B cell (primary cell): ENCODE measurements at places on chromosomes 7 and 10. TPM values are rescaled to one million over a fixed set of nuclear protein-coding genes. Genes with fewer than 3 reads are reported as not detected.

DNA sequence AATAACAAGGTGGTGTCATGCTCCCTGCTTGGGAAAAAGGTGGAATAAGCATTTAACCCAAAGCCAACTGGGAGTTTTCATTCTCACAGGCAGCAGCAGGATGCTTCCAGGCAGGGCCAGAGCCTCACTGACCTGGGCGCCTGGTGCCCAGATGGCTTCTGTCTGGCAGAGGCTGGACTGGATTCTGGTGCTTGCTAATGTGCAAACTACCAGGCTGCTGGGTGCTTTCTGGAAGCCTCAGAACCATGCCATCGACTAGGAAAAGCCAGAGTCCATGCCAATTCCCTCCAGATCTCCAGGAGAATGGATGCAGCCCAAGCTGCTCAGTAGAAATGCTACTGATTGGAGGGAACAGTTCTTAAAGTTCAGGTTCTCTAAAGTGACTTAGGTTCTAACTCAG, 36.2 kb downstream of the VIPR2 start:
- DNase-seq, result no peak

DNA sequence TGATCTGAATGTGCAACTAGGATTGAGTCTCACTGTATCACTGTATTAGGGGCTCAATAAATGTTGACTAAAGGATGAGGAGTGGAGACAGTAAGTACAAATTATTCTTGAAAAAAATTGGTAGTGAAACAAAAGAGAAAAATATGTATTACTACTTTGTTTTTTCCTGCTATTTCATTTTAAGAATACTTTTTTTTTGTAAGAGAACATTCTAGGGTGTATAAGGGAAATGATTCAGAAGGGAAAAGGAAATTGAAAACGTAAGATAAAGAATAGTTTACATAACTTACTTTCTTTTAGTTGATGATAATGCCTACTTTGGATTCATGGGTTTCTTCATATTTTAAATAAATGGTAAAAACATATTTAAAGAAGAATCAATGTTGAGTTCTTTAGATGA, 9.6 kb downstream of the CAPZA2 start:
- no peak for DNase-seq

Gene LANCL2
- total RNA-seq, result 8.1 and 9.3 TPM in 2 replicates

DNA sequence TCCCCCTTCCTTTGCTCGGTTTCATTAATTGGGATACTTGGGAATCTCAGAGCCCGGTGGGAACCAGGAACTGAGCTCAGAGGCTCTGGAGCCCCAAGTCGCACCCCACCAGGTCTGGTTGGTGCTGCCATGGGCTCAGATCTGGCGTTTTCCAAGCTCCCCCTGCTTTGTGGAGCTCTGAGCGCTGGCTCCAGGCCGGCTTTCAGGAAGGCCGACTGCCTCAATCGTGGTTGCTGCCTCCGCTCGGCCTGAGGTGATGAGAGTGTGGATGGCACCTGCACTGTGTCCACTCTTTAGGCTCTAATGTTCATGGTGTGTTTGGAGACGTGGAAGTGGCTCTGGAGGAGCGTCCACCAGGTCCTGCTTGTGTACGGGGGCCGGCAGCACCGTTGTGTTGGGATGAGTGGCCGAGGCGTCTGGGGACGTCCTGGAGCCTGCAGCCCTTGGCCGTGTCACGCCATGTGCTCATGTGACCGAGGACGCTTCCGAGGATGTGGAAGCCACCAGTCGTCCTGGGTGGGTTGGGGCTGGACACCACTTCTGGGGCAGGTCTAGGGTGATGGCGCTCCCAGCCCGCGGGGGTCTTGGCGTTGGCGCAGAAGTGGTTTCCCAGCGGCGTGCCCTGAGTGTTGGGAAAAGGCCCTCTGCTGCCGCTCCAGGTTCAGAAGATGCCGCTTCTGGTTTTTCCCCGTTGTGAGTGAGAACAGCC, 8.2 kb downstream of the INPP5A start:
- no peak for DNase-seq

- no peak for DNase-seq
Measured at GRCh38 chr10:132684164-132684891, 101.6 kb downstream of the NKX6-2 start.

Gene SFRP5
- total RNA-seq, result not detected in 2 replicates

DNA sequence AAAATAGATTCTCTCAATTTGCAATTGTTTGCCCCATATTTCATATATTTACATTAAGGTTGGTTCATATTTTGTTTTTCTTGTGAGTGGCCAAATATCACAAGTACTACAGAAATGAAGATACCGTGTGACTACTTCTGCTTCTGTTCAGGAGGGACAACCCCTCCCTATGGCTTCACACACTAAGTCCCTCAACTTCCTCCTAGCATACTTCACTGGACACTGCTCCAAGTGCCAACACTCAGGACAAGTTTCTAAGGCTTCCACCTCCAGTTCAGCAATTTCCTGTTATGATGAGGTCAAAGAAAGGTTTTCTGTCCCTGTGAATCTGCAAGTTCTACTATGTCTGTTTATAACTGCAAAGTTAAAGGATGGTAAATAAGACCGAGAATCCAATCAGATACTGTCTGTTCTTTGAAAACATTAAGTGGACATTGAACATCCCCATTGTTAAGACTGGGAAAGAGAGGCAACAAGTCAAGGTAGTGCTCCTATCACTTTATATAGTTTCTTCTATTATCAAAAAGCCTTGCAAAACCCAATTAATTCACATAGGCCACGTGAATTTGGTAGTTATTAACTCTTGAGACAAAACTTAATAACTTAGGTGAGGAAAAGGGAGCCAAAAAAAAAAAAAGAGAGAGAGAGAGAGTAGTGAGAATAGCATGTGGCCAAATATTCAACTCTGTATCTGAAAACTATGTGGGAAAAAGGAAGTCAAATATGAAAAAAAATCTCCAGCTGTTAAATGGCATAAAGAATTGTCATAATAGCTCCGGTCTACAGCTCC, 81.3 kb upstream of the DKK1 start:
- DNase-seq, result peak; percentile 36

- no peak for DNase-seq
Measured at GRCh38 chr7:297611-298374, 7.8 kb downstream of the FOXL3 start.

DNA sequence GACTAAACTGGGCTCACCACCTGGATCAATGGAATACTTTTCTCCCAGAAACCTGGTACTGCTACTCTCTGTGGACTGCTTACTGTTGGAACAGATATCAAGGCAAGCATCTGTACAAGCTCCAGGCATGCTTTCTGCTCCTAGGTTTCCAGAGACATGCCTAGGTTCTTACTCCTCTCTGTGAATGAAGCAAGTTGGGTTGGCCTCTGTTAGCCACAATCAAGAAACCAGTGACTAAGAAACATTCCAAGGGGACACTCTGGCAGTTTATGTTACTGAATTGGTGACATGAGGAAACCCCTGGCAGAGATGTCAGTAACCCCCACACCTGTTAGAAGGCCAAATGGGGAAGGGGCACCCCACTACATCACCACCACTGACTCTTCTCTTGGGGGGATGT, 121.9 kb downstream of the GFRA1 start:
- DNase-seq, result no peak

- no peak for DNase-seq
Measured at GRCh38 chr7:2954433-2954853, 89.2 kb downstream of the CARD11 start.

- DNase-seq, result no peak
Measured at GRCh38 chr7:35336444-35336843, 82.5 kb upstream of the TBX20 start.

DNA sequence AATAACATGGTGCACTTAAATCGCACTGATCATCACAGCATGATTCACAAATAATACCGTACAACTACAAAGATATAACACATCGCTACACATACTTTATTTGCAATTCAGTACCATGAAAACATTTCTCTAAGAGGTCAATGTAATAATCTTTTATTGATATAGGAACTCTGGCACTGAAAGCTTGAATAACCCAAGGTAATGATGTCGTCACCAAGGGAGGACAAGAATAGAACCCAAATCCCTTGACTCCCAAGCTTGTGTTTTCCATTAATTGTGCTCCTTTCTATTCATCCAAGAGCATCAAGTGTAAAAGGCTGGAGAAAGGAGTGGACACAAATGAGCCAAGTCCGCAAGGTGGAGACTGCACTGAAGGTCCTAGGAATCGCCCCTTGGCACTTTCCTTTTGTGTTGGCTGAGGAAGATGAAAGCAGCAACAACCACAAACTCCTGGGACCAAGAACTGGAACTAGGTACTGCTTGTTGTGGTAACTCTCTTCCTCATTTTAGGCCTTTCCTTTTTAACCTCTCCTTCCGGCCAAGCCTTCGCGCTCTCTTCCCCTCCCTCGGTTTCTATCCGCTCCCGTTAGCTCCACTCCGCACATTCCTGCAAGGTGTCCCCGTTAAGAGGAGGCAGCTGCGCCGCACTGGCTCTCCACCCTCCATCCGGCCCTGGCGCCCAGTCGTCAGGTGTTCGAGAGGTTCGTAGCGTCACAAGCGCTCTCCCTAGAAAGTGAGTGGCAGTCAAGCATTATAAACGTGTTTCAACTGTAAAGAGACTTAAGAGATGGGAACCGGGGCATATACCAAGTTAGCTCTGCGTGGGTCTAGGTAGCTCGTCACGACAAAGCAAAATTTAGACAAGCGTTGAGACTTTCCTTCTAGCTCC, 1.0 kb upstream of the CBLL1 start:
- no peak for DNase-seq

Gene XPNPEP1
- 56.1 and 60.6 TPM in 2 replicates for total RNA-seq

Gene CRHR2
- total RNA-seq, result not detected in 2 replicates

DNA sequence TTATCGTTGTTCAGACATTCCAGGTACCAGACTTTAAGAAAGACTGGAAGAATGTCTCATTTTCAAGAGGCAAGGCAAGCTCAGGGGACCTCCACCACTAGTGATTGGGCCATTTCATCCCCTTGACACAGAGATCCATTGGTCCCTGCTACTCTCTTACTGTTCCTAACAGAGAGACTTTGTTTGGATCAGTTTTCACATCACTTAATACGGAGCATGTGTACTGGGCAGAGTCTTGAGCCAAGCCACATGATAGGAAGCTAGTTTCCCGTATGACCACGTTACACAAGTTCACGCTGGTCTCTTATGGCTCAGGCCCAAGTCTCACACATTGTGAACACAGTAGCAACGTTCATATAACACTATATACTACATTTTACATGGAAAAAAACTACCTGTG, 269.9 kb downstream of the BAMBI start:
- DNase-seq, result no peak

DNA sequence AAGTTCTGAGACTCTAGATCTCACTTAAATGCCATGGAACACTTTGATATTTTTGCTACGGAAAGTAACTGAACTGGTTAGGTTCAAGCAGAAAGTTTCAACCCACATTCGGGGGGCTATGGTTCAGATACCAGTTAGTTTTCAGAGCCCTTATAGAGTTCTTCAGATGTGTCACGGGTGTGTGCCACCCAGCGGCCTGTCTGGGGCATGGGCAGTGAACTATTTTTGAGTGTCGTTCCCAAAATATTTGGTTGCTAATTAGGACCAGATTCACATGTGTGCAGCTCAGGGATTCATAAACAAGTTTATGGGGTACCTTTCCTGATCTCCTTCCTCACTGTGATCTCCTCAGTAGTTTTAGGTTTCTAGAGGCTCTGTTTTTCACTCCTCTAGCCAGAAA, 271.9 kb downstream of the C7orf25 start:
- no peak for DNase-seq

- no peak for DNase-seq
Measured at GRCh38 chr10:126783806-126784557, 113.5 kb upstream of the C10orf90 start.

DNA sequence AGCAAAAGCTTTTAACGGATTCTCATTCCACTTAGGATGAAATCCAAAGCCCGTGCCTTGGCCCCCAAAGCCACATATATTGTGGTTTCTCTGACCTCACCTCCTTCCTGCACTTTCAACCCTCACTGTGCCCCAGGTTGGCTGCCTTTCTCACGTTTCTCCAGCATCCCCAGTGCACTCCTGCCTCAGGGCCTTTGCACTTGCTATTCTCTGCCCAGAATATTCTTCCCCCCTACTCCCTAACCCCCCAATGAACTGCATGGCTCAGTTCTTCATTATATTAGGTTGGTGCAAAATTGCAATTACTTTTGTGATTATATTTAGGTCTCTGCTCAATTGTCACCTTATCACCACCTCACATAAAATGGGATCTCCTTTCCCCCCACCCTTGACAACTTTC, 34.2 kb downstream of the MYOF start:
- no peak for DNase-seq

Gene DKK1
- not detected in 2 replicates for total RNA-seq

DNA sequence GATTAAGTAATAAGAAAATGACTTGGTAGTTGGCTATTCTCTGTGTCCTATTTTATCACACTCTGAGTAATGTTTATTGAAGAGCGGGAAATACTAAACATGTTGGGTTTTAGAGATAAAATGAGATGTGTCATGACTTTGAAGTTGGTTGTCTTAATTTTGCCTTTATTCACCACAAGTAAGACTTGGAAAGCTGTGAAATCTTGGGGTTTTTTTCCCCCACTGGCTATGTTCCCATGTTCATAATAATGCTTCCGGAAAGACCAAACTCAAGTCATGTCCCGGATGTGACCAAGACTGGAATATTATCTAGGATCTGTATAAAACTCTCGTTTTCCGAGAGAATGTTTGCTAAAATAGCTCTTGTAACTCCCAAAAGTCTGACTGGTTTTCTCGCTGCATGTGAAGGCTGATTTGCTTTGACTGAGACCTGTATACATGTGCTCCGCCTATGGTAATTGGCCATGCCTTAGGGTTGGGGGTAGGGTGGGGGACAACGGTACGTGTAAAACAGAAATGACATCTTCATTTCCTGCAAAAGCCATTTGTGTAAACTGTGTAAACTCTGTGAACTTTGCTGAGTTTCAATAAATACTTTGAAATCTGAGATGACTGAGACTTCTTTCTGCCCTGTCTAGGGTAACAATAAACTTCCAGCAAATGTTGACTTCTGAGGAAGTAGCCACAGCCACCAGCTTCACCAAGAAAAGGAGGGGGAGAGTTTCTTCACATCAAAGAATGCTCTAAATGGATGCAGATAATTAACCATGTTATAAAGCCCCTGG, 169.6 kb downstream of the ZNF365 start:
- no peak for DNase-seq

GRCh38 chr10:115989621-115990020, 283.4 kb downstream of the GFRA1 start:
- DNase-seq, result no peak

DNA sequence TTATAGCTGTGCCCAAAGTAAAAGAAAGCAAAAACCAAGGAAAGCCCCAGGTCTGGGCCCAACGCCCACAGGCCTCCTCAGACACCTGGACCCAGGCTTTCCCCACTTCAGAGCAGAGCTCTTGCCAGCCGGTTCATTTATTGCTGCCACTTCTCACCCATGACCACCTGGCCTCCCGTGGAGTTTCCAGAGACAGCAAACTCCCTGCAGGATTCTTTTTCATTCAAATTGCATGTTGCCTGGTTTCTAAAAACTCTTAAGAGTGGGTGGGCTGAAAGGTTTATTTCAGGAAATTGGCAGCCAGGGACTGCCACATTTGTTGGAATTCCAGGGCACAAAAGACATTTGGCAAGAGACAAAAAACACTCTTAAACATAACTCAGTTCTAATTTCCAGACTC, 4.7 kb downstream of the VOPP1 start:
- DNase-seq, result peak; percentile 46

Gene A1CF
- total RNA-seq, result not detected in 2 replicates
